Activated CD4-positive, alpha-beta T cell treated with anti-CD3 and anti-CD28 coated beads, Interleukin-2, amount 50 U/mL, for 48 hours (primary cell): ENCODE measurements at places on chromosomes 5 and 9.
A peak's percentile ranks its signal among the peaks of the same experiment; 100 is the strongest.

GRCh38 chr5:99879791-99880511 lies 655.2 kb upstream of the FAM174A start:
- DNase-seq = no peak

- no peak for DNase-seq
Measured at GRCh38 chr5:10460252-10460906, 18.7 kb downstream of the ROPN1L start.

GRCh38 chr9:124878021-124878420 lies 16.1 kb downstream of the ARPC5L start:
- no peak for DNase-seq

DNA sequence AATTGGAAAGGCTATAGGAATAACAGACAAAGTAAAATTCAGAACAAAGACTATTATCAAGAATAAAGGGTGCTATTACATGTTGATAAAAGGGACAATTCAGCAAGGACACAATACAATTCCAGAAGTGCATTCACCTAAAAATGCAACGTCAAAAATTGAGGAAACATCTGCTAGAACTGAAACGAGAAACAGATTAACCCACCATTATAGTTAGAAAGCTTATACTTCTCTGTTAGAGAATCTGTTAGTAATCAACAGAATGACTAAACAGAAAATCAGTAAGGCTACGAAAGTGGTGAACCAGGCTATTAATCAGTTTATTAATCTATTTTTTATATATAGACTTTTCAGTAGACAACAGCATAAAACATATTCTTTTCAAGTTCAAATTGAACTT lies 14.8 kb downstream of the FCN1 start:
- DNase-seq = no peak

DNA sequence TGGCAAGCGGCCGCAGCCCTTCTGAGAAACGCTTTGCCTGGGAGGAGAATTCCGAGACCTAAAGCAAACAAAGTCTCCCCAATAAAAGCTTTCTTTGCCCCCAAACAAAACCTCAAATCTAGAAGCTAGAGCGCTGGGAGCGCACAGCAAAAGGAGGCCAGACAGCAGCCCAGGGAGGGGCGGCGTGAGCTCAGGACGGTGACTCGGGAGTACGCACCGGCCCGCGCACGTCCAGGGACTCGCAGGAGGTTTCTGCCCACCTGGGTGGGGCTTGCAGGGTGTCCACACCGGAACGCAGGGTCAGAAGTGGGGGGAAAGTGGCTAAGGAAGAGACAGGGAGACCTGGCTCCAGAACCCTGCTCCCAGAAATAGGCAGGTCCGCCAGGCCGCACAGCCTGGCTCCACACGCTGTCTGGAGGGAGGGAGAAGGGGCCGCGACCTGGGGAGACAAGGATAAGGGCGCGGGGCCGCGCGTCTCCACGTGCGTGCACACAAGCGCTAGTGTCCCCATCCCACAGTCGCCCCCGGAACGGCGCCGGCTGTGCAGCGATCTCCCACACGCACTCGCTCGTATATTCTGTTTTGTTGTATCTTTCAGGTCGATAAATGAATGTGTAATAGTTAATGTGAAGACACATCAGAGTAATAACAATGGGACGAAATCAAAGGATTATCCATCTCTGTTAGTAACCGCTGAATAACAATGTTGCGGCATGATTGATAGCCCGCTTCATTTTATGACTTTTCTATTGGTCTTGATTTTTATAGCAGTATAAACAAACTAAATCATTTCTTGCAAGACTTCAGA lies 2.3 kb upstream of the OTP start:
- DNase-seq = no peak

DNA sequence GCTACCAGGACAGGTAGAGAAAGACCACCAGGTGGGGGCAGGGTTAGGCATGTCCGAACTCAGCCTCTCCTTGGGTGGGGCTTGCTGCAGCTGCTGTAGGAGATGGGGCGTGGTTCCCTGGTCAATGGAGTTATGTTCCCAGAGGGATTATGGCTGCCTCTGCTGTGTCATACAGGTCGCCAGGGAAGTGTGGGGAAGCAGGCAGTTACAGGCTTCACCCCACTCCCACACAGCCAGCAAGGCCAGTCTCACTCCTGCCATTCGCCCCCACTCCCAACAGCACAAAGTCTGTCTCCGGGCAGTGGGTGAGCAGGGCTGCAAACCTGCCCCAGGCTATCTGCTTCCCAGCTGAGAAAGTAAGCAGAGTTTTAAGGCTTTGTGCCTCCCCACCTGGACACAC lies 20.0 kb upstream of the CEP72 start:
- DNase-seq = no peak

DNA sequence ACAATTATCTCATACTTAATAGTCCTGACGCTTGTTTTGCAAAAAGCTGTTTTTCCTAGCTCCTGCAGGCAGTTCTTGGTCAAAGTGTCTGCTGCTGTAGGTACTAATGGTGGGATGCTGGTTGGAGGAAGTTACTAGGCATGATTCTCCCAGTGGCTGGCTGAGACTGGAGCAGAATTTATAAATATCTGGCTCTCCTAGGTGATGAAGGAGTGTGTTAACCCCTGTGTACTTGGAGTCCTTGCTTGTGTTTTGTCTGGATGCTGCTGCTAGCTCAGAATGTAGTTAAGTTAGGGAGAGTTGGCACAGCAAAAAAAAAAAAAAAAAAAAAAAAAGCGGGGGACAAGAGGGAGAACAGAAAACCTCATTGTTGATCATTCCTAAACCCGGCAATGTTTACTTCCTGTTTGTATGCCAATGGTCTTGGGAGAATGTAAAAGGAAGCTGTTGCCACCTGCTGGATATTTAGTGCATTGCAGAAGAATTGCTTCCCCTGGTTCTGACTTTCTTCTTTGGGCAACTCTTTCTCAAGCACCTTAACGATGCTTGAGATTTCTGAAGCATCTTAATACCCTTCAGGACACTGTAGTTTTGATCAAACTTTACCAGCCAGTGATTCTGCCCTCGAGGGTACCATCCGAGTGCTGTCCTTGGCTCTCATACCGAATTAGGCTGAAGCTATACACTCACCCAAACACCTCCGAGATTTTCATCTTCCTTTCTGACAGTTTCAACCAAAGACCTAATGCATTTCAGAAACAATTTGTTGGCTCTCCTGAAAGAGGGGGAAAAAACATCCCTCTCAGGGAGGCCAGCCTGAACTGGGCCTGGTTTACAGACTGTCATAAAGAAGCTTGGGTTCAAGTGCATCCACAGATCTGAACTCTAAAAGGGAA lies 71.7 kb upstream of the WWC1 start:
- peak; percentile 50 for DNase-seq

GRCh38 chr5:20615888-20616563 lies 628.0 kb upstream of the CDH18 start:
- DNase-seq = no peak

DNA sequence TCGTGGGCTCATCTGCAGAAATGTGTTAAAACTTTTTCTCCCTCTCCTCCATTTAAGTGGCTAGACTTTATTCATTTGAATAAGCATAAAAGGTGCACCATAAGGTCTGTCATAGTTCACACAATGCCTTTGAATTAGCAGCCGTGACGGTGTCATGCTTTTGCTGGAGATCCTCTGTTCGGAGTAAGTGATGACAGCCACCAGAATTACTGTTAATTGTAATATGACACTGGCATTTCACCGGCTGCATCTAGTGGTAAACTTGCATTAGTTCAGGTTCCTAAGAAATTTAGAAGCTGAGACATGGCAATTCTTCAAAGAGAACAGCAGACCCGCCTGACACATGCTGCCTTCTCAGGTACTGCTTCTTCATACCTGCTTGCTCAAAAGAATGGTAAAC lies 241.7 kb downstream of the EBF1 start:
- no peak for DNase-seq

GRCh38 chr5:56480705-56481427 lies 247.7 kb upstream of the ANKRD55 start:
- peak; percentile 31 for DNase-seq

DNA sequence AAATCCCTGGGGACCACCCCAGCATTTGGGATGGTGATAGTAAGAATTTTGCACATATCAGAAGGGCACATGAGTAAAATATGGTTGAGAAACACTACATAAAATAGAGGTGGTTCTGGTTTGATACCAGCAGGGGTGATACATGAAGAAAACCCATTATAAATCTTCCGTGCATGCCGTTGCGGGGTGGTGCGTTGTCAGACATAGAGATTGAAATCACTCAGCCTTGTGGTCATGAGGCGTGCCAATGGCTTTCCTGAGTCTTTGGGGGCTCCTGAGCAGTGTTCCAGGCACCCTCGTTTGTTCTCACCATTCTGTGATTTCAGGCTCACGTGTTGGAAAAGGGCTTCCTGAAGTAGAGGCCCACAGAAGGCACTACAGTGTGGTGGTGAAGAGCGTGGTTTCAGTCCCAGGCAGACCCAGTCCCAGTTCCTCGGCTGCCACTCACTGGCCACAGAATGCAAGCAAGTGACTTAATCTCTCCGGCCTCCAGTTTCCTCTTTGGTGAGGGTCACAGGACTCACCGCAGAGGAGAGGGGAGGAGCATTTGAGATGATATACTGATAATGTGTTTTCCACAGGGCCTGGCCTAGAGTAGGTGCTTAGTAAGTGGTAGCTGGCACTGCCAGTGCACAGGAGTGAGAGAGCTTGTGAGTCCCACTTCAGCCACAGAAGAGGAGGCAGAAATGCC lies 20.5 kb upstream of the GLRX start:
- peak; percentile 74 for DNase-seq

GRCh38 chr5:111076091-111076490 lies 4.6 kb downstream of the TSLP start:
- no peak for DNase-seq

- DNase-seq = peak; percentile 7
Measured at GRCh38 chr9:126327006-126327713, 531 bp downstream of the MVB12B start.

DNA sequence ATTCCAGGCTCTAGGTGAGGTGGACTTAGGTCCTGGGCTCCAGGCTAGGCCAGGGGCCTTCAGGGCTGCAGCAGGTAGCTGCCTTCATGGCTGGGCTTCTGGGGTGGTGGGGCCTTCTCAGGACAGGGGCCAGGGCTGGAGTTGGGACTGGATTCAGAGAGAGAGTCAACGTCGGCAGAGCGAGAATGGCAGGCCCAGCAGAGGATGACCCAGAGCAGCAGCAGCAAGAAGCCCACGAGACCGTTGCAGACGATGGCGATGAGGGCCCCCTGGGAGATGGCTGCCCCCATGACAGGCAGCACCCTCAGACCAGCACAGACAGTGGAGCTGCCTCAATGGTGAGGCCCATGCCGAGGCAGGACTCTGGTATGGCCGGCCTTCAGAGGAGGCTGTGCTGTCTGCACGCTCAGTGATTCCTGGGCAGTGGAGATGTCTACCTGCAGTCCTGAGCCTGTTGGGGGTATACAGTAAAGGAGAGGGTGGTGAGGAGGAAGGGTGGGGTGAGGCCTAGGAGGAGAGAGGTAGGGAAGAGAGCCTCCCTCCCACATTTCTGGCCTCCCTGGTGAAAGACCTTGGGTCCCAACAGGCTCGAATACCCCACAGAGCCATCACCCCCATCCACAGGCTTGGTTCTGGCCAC lies 1.3 kb downstream of the ENHO start:
- no peak for DNase-seq

DNA sequence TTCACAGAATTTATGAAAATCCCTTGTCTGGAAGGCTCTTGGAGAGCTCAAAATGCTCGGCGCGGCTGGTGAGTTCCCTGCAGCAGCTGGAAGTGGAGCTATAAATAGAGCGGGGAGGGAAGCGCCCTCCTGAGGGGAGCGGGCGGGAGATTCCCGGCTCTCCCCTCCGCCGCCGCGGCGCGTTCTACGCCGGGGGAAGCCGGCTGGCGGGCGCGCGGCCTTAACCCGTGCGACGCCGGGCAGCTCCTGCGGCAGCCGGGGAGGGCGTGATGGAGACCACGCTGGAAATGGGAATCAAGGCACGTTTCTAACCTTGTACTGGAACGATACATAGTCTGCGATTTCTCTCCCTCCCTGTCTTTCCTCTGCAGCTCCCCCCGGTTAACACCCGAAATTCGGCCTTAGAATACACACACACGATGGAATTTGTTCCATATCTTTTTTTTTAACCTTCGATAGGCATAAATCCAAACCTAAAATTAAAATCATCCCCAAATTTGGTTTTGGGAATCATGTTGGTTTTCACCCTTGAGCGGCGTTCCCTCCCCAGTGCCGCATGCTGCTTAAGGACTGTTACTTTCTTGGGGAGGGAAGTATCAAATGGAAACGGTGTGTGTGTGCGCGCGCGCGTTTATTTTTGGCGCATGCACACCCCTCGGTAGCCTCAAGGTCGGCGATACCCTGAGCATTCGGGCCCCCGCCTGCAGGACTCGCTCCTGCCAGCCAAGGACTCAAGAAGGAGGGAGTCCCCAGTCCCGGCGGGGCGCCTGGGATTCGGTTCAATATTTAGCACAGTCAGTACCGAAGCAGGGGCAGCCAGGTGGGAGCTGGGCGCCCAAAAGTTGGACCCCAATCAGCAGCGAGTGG lies 306.3 kb upstream of the KCNN2 start:
- DNase-seq = no peak

- DNase-seq = no peak
Measured at GRCh38 chr9:130138791-130139190, 33.4 kb upstream of the NCS1 start.
